NCI-H1048 (cell line): ENCODE measurements at places on chromosomes 11 and 22.

DNA sequence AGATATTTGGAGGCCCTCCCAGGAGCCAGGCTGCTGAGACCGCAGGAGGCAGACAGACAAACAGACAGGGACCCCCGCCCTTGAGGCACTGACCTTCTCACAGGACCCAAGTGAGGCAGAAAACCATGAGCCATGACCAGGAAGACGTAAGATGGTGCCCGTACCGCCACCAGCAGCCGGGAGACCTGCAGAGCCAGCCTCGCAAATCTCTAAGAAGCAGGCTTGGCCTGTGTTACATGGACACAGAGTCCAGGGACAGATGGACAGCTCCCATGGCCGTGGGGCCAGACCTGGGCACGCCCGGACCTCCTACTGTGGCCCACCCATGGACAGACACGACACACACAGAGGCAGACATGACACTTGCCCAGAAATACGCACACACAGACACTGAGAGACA lies 30.7 kb upstream of the TOLLIP start:
- DNase-seq = no peak

- DNase-seq = no peak
Measured at GRCh38 chr11:132982772-132983640, 549.3 kb downstream of the OPCML start.

DNA sequence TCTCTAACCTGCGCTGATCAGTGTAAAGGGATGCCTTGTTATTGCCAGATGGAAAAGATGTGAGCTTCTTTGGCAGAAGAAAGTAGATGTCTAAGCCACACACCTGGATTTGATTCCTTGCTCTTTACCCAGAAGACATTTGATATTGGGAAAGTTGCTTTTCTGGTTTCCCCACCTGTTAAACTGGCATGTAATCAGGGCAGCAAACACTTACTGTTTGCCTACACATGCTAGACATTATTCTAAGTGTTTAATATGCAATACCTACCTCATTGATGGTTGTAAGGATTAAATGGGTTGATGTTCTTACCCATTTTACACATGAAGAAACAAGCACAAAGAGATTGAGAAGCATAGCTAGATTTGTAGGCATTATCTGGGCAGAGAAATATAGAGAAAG lies 16.6 kb downstream of the ASRGL1 start:
- DNase-seq = no peak

DNA sequence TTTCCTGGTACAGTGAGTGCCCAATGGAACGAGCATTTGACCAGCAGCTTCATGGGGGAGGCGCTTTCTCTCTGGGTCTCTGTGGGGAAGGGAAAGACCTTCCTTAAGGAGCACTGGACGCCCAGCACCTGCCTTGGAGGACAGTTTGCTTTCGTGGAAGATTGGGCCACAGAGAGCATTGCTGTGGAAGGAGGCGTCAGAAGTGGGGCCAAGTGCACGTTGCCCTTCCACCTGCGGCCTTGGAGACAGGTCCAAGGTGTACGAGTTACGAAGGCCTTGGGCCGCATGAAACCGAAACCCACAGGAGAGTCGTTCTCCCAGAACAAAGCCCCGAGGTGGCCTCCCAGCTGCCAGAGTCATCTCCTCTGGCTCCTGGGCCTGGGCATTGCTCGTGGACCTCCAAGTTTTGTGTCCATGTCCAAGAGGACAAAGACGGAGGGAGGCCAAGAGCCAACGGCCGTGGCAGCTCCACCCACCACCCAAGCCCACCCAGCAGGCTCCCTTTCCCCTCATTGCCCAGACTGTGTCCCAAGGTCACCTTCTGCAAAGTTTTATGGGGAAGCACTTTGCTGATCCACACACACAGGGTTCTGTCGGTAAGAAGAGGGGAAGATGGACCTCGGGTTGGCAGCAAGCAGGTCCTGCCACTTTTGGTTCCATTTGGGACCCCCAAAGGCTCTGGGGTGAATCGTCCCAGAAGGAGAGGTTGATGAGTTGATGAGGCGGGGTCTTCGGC lies 5.8 kb upstream of the NLRP6 start:
- no peak for DNase-seq

- DNase-seq = no peak
Measured at GRCh38 chr11:74354036-74354435, 42.6 kb upstream of the P4HA3 start.

GRCh38 chr11:12771875-12772274 lies 97.7 kb downstream of the TEAD1 start:
- DNase-seq = no peak

- no peak for DNase-seq
Measured at GRCh38 chr11:115222863-115223530, 281.2 kb downstream of the CADM1 start.

DNA sequence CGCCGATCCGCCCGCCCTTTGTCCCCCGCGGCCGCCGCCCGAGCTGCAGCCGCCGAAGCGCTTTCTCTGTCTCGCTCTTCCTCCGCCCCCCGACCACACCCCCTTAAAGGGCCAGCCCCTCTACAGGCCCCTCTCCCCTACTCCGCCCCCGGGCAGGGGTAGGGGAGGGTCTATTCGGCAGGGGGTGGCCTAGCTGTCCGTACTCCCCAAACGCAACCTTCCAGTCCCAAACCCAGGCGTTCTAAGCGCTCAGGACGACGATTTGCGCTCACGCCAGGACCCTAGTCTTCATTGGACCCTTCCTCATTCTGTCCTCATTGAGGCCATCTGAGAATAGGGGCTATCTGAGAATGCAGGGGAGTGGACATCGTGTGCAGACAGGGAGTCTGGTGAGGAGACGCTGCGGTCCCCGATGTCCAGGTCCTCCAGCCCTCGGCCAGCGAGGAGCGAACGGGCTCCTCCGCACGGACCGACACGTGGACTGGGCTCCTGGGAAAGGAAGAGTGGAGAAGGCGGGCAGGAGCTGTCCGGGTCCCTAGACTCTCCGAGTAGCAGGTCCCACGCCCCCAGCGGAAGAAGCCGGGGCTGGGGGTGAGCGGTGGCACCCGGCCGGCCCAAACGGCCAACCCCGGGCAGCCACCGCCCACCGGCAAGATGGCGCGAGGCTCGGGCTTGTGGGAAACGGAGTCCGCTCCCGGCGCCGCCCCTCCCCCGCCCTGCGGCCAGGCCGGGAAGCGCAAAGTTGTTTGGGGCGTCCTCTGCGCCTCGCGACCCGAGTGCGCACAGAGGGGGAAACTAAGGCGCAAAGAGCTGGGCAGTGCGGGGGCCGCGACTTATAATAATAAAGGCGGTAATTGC lies at the start of gene PPP1R14B:
Gene PPP1R14B (minus strand): TSS at position 73 of the 858 bp plus-strand sequence. CDS start 270 bp downstream, outside the sequence.
- DNase-seq = peak; percentile 63

DNA sequence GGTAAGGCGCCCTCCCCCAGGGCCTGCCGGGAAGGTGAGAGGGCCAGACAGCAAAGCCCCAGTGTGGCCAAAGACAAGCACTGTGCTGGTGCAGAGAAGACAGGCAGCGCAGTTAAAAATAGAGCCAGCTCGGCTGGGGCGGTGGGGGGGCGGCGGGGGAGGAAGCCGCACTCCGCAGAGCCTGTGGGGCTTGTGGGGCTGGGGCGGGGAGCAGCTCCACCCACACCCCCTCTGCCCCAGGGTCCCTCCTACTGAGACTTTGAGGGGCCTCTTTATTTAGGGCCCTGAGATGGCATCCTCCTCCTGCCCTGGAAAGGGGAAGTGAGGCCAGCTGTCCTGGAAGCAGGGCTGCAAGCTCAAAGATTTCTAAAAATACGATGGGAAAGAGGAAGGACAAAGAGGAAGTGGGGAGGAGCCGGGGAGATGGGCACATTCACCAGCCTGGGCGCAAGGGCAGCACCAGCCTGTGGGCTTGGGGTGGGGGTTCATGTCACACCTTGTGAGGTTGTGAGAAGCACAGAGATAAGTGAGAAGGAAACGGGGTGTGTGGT lies 2.6 kb downstream of the CYTH4 start:
- DNase-seq = no peak

GRCh38 chr11:45098929-45099328 lies 47.5 kb upstream of the PRDM11 start:
- DNase-seq = no peak

DNA sequence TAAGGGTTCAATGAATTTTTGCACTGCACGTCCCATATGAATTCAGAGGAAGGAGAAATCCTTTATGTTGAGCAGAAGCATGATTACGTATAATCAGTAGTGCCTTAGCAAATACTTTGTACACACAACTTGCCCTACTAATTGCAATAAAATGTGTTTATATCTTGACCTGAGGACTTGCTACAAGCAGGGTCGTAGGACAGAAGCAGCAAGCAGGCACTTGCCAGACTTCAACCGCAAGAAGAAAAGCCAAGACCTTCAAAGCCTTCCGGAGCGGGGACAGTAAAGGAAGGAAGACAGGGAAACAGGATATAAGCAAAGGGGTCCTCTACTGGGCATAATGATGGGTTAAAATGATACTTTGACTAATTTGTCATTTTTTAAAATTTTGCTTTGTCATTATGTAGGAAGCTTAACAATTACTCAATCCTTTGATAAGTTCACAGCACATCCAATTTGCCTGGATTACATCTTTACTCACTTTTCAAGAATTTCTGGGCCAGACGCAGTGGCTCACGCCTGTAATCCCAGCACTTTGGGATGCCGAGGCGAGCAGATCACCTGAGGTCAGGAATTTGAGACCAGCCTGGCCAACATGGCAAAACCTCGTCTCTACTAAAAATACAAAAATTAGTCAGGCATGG lies 23.2 kb upstream of the UBASH3B start:
- DNase-seq = no peak

DNA sequence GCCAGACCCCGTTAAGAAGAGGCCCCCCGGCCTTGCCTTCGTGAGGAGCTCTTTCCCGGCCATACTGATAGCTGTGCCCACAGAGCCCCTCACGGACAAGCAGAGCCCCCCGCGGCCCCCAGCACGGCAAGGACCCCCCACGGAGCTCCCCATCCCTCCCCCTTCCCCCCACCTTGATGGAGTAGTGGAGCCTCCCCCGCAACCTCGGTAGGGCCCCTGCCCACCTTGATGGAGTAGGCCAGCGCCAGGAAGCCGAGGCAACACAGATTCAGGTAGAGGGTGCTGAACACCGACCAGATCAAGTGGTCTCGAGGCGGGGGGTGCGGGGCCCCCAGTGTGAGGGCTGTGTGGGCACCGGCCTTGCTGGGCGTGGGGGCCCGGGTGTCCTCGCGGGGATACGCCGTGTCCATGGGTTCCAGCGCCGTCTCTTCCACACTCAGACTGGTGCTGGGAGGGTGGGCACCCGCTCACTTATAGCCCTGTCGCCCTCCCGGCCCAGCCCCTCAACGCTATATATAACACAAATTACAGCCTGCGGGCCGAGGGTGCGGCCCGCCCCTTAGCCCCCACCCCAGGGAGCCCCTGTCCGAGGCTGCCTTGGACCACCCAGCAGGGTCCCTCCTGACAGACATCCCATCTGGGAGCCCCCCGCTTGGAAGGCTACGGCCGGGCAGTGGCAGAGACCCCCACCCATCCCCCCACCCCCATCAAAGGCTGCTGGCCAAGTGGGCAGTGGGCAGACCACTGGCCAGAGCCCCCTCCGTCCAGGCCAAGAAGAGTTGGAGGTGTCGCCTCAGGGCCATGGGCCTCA lies at the start of gene IFITM5:
Gene IFITM5 (minus strand): TSS at position 446 of the 811 bp plus-strand sequence. CDS start 36 bp downstream, at position 410.
- DNase-seq = no peak

- DNase-seq = no peak
Measured at GRCh38 chr22:37069319-37069718, 17.8 kb downstream of the KCTD17 start.

- DNase-seq = no peak
Measured at GRCh38 chr11:119506436-119506835, 83.5 kb upstream of the THY1 start.

GRCh38 chr11:111627591-111627990 lies 25.3 kb downstream of the SIK2 start:
- DNase-seq = no peak

DNA sequence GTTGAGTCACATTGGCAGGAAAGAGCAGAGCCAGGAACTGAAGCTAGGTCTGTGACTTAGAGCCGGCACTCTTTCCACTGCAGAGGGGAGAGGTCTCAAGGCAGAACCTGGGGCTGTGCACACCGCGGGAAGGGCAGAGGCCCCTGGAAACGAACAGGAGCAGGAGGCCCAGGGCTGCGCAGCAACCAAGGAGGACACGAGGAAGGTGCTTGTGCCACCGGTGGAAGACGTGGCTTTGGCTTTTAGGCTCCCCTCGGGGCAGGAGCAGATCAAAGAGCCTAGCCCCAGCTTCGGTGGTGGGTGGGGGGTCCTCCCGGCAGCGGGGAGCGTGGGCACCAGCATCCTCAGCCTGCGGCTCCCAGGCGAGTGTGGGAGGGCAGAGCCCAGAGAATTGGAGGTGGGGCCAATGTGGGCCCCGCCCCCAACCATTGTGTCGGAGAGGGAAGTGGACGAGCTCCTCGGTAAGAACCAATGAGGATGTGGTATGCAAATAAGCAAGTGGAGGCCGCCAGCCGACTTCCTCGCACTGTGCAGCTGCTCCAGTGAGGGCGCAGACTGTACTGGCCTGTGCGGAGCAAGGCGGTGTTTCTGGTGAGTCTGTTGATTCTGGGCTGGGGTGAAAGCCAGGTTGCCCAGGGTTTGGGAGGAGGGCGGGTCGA lies at the start of gene CCDC116:
Gene CCDC116 (plus strand): TSS at position 524 of the 659 bp plus-strand sequence. CDS start 422 bp downstream, outside the sequence.
- peak; percentile 73 for DNase-seq

DNA sequence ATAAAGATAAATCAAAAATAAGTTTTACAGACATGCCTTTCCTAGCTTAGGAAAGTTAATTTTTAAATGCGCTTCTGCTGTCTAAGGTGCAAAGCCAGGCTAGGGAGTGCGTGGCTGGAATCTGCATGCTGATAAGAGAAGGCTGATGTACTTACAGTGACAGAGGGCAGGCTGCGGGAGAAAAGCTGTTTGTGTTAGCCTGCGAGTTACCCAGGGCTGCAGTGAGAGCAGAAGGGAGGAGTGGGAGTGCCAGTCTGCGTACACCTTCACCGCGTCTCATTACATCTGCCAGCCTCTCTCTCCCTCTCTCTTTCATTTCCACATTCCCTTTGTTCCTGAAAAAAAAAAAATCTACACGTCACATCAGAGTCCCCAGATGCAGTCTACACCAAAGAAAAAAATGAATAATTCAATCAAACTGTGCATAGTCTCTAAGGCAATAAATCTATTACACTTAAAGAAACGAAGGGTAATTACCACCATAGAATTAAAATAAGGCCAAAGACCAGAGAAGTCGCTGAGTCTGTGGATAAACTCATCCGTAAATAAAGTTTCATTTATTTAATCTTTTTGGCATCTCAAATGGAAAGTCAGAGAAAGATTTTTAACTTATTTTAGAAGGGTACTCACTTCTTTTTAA lies 126.4 kb upstream of the C11orf58 start:
- DNase-seq = no peak

DNA sequence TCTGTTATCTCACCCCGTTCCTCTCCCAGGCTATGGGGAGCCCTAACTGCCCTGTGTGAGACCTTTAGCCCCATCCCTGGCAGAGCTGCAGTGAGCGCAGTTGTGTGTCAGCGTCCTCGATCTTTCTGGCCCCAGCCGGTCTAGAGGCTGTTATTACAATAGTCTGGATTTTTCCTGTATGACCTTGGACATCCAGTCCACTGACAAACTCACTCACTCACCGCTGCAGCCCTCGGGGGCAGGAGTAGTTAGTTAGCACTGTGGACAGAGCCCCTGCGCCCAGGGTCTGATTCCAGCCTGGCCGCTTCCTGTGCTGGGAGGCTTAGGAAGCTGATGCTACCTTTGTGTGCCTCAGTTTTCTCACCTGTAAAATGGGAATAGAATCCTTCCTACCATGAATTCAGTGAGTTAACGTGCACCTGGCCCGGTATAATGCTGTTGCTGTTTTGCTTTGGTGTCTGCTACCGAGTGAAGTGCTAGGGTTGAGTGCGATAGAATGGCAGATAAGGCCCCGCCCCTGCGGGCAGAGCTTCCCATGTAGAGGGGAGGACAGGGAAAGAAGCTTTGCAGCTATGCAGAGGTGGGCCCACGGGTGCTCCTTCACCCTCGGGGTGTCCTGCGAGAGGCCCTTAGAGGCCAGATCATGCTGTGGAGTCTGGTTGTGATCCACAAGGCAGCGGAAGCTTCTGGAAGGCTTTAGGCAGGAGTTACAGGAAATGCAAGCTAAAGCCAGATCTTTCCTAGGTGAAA lies 3.0 kb downstream of the LRP5 start:
- DNase-seq = no peak

GRCh38 chr11:21865541-21865940 lies 327.3 kb upstream of the ANO5 start:
- DNase-seq = no peak
